ENCODE measurements at places on chromosomes 4 and X.

GRCh38 chr4:57190601-57191481 is 80.7 kb upstream of the IGFBP7 start:
- no peaks in the 10 kb centered on the region for H3K4me1 ChIP-seq
- peak; percentile 28 for DNase-seq
- H3K27ac ChIP-seq, result no peak overlapping the region
- H3K36me3 ChIP-seq, result no peaks in the 10 kb centered on the region

DNA sequence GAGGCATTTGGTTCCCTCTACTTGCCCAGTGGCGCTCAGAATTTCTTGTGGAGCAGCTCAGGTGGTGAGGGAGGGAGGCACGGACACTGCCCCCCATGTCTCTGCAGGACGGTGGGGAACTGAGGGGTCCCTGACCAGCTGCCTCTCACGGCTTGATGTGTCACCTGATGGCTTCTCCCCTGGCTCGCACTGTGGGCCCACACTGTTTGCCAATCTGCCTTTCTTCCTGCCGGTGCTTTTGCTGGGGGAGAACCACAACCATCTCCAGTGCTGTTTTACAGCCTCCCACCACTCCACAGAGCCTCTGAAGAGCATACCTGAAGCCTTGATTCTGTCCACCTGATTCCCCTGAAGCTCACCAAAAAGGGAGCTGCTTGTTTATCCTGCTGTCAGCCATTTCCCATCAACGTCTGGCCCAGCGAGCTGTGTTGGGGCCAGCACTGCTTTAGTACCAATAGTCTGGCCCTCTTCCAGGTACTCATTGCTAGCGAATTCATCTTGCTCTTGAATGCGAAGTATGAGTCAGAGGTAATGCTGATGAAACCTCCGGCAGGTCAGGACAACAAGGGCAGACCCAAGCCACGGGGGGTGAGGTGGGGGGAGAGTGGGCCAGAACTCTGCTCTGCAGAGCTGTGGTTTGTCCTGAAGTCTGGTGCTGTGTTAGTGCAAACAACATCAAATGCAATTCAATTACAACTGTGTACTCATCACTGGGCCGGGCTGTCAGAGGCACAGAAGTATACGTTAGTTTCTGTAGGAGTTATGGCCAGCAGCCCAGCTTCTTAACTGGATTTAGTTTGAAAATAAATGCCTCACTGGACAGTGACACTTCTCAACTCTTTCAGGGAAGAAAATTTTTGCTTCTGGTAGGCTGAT is 208.3 kb upstream of the JADE1 start:
- H3K4me3 ChIP-seq, result no peak overlapping the region
- peak; percentile 9 for DNase-seq
- H3K27ac ChIP-seq, result no peak overlapping the region
- no peaks in the 10 kb centered on the region for H3K4me1 ChIP-seq
- no peaks in the 10 kb centered on the region for H3K27me3 ChIP-seq

GRCh38 chrX:135490979-135491514 is 29.4 kb upstream of the INTS6L start:
- H3K4me1 ChIP-seq, result no peaks in the 10 kb centered on the region
- H3K4me3 ChIP-seq, result no peak overlapping the region
- DNase-seq, result no peak
- H3K27ac ChIP-seq, result no peak overlapping the region

- H3K4me1 ChIP-seq, result no peaks in the 10 kb centered on the region
- H3K36me3 ChIP-seq, result no peaks in the 10 kb centered on the region
- H3K27ac ChIP-seq, result no peak overlapping the region
- no peaks in the 10 kb centered on the region for H3K27me3 ChIP-seq
Measured at GRCh38 chrX:120769576-120770341, 105.9 kb downstream of the CT47B1 start.

DNA sequence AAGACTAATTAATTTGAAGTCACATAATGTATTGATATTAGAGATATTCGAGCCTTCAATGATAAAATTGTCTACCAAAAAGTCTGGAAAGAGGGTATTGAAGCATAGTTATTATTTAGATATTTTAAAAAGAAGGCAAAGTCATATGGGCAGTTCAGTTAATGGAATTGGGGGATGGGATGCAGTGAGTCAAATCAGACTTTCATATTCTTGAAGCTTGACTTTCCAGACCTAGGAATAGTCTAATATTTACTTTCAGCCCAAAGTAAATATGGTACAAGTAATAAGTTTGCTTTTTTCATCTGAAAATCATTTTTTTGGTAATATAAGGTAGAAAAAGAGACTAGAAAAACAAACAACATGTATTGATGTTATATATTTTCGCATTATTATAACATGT is 2017.8 kb downstream of the C4orf33 start:
- no peaks in the 10 kb centered on the region for H3K27me3 ChIP-seq
- no peak overlapping the region for H3K27ac ChIP-seq
- no peak for DNase-seq
- H3K4me1 ChIP-seq, result peaks cover 4% of the 10 kb centered on the region
- no peaks in the 10 kb centered on the region for H3K36me3 ChIP-seq

DNA sequence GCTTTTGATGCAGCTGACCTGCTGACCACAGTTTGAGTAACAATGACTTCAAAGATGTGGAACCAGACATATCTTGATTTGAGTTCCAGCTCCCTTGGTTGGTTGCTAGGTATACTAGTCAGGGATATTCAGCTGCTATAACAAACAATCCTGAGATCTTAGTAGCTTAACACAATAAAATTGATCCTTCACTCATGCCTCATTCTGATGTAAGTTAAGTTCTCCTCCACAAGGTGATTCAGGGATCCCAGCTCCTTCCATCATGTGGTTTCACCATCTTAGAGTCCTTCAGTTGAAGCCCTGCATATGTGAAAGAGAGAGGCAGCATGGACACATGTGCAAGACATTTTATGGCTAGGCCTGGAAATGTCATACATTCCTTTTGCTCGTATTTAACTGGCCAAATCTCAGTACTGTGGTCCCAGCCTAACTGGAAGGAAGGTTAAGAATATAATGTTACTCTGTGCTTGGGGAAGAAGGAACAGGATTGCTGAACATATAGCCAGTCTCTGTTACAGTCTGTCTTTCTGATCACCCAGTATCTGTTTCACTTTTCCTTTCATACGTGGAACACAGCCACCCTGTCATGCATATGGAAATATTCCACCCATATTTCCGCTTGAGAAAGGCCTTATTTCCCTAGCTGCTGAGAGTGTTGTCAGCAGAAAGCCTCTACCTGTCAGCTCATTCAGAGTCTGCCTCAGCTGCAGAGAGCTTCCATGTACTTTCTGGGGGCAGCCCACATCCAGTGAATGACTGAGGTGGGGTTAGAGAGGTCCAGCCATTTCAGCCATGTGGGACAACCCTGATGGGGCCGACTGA is 7.1 kb downstream of the SMIM9 start:
- no peak overlapping the region for H3K4me3 ChIP-seq
- no peak for DNase-seq
- no peaks in the 10 kb centered on the region for H3K27me3 ChIP-seq
- H3K27ac ChIP-seq, result no peak overlapping the region

- no peak overlapping the region for H3K27ac ChIP-seq
- H3K4me3 ChIP-seq, result no peak overlapping the region
- H3K4me1 ChIP-seq, result no peaks in the 10 kb centered on the region
- DNase-seq, result no peak
- H3K36me3 ChIP-seq, result no peaks in the 10 kb centered on the region
- H3K27me3 ChIP-seq, result no peaks in the 10 kb centered on the region
Measured at GRCh38 chrX:152537373-152537772, 86.3 kb upstream of the GABRA3 start.

DNA sequence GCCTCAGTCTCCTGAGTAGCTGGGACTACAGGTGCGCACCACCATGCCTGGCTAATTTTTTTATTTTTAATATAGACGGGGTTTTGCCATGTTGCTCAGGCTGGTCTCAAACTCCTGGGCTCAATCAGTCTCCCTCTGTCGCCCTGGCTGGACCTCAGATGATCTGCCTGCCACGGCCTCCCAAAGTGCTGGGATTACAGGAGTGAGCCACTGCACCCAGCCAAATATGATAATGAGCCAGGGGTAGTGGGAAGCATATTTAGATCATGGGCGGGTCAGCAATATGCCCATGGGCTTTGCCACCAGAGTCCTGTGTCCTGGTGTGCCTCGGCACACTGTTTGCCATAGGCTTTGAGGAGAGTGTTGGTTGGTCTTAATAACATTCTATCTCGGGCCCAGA is 71.8 kb downstream of the FAM193A start:
- H3K36me3 ChIP-seq, result peaks cover 17% of the 10 kb centered on the region
- DNase-seq, result no peak
- H3K27ac ChIP-seq, result no peak overlapping the region

GRCh38 chr4:169657470-169658107 is 37.2 kb downstream of the CLCN3 start:
- no peak for DNase-seq
- no peak overlapping the region for H3K4me3 ChIP-seq
- H3K27ac ChIP-seq, result no peak overlapping the region
- H3K4me1 ChIP-seq, result peaks cover 34% of the 10 kb centered on the region

- no peaks in the 10 kb centered on the region for H3K36me3 ChIP-seq
- H3K4me3 ChIP-seq, result no peak overlapping the region
- H3K27me3 ChIP-seq, result no peaks in the 10 kb centered on the region
- no peak overlapping the region for H3K27ac ChIP-seq
- no peak for DNase-seq
Measured at GRCh38 chrX:46730765-46731164, 28.2 kb downstream of the SLC9A7 start.

- no peaks in the 10 kb centered on the region for H3K27me3 ChIP-seq
- H3K4me1 ChIP-seq, result no peaks in the 10 kb centered on the region
- no peak overlapping the region for H3K4me3 ChIP-seq
- H3K27ac ChIP-seq, result no peak overlapping the region
- DNase-seq, result no peak
Measured at GRCh38 chrX:151725338-151725614, 9.3 kb upstream of the CNGA2 start.

GRCh38 chrX:42378857-42379256 is 399.1 kb downstream of the PPP1R2C start:
- no peak overlapping the region for H3K4me3 ChIP-seq
- no peak for DNase-seq
- H3K27me3 ChIP-seq, result no peaks in the 10 kb centered on the region
- no peaks in the 10 kb centered on the region for H3K36me3 ChIP-seq
- H3K4me1 ChIP-seq, result no peaks in the 10 kb centered on the region

GRCh38 chr4:120561648-120562047 is 360.9 kb downstream of the PRDM5 start:
- no peak for DNase-seq
- no peak overlapping the region for H3K4me3 ChIP-seq
- no peaks in the 10 kb centered on the region for H3K36me3 ChIP-seq
- no peaks in the 10 kb centered on the region for H3K4me1 ChIP-seq
- H3K27ac ChIP-seq, result no peak overlapping the region
- H3K27me3 ChIP-seq, result no peaks in the 10 kb centered on the region

GRCh38 chrX:150257353-150258175 is 105.6 kb upstream of the MAMLD1 start:
- no peaks in the 10 kb centered on the region for H3K4me1 ChIP-seq
- H3K4me3 ChIP-seq, result no peak overlapping the region
- DNase-seq, result no peak
- H3K36me3 ChIP-seq, result no peaks in the 10 kb centered on the region
- H3K27me3 ChIP-seq, result no peaks in the 10 kb centered on the region
- no peak overlapping the region for H3K27ac ChIP-seq

DNA sequence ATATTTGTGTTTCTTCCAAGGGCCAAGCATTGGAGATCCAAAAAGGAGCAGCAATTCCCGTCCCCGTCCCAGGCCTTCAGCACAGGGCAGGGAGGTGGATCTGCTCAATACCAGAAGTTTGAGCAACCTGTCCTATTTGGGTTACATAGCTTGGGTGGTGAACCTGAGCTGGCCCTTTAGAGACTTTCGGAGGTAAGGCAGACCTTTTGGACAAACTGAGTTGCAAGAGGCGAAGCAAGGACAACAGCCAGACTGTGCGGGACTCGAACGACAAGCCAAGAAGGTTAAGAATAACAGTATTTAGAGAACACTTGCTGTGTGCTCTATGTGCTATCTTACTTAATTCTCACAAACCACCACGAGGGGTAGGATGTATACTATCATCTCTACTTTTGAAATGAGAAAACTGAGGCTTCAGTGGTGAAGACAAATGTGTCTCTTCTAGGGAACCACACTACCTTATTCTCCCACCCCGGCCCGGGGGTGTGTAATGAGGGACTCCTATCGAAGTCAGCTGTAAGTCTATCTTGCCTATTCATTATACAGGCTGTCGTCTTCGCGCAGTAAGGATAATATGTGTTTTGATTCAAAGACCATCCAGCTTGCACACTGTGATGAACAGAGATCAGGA is 1.3 kb downstream of the NOP14 start:
- H3K4me3 ChIP-seq, result peak overlapping the region; percentile 84
- peak overlapping the region; percentile 86 for H3K27ac ChIP-seq
- DNase-seq, result peak; percentile 25

- no peak for DNase-seq
- H3K27ac ChIP-seq, result no peak within 1 kb of the TSS
- no peaks in the 10 kb centered on the region for H3K27me3 ChIP-seq
Measured at GRCh38 chrX:134236626-134237614, at the start of gene CCDC160. CCDC160 (plus strand) TSS chrX:134237182; CDS start chrX:134244801, 7,619 bp downstream.

DNA sequence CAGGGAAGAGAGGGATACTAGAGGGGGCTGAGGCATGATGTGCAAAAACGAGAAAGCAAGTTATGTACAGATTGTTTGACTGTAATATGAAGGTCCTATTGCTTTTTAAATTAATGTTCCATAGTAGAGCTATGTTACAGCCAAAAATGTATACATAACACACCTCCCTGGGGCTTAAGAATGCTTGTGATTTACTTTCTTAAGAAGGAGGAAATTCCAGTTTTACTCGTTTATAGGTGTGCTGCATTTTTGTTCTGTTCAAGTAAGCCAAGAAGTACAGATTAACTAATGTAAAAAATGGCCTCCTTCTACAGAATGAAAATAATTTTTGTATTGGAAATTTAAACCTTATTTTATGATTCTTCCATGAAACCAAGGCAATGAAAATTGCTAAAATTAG is 614.4 kb upstream of the NR3C2 start:
- no peak overlapping the region for H3K27ac ChIP-seq
- DNase-seq, result no peak
- no peaks in the 10 kb centered on the region for H3K27me3 ChIP-seq
- no peaks in the 10 kb centered on the region for H3K4me1 ChIP-seq
- no peak overlapping the region for H3K4me3 ChIP-seq

- DNase-seq, result no peak
- H3K27me3 ChIP-seq, result no peaks in the 10 kb centered on the region
- H3K27ac ChIP-seq, result peak overlapping the region; percentile 61
- no peaks in the 10 kb centered on the region for H3K36me3 ChIP-seq
- no peak overlapping the region for H3K4me3 ChIP-seq
Measured at GRCh38 chr4:65014078-65014477, 604.8 kb upstream of the TECRL start.

DNA sequence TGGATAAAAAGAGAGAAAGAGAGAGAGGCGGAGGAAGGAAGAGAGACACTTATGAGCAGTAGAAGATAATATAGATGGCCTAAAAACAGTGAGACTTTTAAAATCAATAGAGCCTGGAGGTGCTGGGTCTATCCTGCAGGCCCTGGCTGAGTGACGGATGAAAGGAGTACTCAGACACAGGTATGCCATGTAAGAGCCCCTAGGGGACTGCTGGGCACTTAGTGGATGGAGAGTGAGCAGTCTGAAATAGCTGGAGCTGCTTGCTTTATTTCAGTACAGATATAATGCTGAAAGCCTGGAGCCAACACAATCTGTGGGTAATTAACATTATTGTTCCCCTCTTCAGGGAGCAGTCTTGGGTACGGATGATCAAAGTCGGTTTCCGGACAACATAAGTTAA is 578.6 kb downstream of the SPOCK3 start:
- no peak overlapping the region for H3K4me3 ChIP-seq
- H3K36me3 ChIP-seq, result no peaks in the 10 kb centered on the region
- H3K4me1 ChIP-seq, result no peaks in the 10 kb centered on the region
- H3K27me3 ChIP-seq, result no peaks in the 10 kb centered on the region
- no peak for DNase-seq
- no peak overlapping the region for H3K27ac ChIP-seq
